Kidney (tissue), 22 donors: ENCODE measurements at places on chromosomes 11 and 22. TPM values are rescaled to one million over a fixed set of nuclear protein-coding genes. Genes with fewer than 3 reads are reported as not detected.

DNA sequence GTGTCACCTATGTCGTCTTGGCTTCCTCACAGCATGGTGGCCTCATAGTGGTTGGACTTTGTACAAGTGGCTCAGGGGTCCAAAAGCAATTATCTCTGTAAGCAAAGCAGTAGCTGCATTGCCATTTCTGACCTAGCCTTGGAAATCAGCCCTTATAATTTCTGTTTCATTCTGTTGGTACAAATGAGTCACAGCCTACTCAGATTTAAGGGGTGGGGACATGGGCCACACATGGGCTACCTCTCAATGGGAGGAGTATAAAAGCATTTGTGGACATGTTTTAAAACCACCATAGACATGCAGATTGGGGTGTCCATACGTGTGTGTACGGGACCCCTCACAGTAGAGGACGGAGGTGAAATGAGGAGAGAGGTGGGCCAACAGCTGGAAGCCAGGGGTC lies 41.6 kb downstream of the CHRDL2 start:
- DNase-seq: no peak

- peak; percentile 24 for DNase-seq
Measured at GRCh38 chr11:47216121-47216798, 1.5 kb downstream of the DDB2 start.

DNA sequence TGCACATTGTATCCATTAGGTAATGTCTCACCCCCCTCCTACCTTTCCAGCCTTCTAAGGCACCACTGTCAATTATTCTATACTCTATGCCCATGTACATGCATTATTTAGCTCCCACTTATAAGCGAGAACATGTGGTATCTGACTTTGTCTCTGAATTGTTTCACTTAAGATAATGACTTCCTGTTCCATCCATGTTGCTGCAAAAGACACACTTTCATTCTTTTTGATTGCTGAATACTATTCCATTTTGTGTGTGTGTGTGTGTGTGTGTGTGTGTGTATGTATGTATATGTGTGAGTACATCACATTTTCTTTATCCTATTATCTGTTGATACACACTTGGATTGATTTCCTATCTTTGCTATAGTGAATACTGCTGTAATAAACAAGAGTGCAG lies 84.2 kb downstream of the PGR start:
- no peak for DNase-seq

ART1 gene
- 0.31 TPM for total RNA-seq

GRCh38 chr11:27694992-27695391 lies 5.3 kb downstream of the BDNF start:
- DNase-seq: no peak

SLC35E4 gene
- total RNA-seq: 3.2 TPM

DNA sequence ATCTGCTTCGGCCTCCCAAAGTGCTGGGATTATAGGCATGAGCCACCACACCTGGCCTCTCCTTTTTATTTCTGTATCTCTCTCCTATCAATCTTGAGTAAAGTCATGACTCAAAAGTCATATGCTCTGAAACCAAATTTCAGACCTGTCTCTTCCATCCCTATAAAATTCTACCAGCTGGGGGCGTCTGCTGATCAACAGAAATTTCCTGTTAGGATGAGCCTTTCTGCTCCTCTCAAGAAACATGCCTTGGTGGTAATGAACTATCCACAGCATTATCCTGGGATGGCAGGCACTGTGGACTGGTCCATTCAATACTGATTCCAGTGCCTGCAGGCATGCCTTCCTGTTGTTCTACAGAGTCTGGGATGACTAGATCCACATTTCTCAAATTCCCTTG lies 472.6 kb downstream of the NELL1 start:
- DNase-seq: no peak

C22orf31 gene
- not detected for total RNA-seq

DNA sequence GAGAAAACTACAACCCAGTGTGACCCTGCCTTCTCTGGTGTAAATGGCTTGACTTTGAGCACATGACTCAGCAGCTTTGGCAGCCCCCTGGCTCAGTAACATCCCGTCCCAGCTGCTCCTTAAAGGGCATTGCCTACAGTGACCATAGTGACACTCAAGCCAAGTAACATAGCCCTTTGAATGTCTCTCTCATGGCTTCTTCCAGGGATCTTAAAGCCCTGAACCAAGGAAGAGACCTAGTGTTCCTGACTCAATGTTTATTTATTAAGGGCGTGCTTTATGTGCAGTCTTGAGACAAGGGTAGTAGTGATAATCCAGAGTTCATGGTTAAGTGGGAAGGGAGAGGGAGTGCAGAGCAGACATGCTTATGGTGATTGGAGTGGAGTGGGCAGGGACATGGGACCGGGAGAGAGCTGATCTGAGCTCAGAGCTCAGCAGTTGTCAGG lies 125.7 kb downstream of the PARVA start:
- DNase-seq: no peak

DDI1 gene
- total RNA-seq: not detected

PLAAT4 gene
- 111 TPM for total RNA-seq

DNA sequence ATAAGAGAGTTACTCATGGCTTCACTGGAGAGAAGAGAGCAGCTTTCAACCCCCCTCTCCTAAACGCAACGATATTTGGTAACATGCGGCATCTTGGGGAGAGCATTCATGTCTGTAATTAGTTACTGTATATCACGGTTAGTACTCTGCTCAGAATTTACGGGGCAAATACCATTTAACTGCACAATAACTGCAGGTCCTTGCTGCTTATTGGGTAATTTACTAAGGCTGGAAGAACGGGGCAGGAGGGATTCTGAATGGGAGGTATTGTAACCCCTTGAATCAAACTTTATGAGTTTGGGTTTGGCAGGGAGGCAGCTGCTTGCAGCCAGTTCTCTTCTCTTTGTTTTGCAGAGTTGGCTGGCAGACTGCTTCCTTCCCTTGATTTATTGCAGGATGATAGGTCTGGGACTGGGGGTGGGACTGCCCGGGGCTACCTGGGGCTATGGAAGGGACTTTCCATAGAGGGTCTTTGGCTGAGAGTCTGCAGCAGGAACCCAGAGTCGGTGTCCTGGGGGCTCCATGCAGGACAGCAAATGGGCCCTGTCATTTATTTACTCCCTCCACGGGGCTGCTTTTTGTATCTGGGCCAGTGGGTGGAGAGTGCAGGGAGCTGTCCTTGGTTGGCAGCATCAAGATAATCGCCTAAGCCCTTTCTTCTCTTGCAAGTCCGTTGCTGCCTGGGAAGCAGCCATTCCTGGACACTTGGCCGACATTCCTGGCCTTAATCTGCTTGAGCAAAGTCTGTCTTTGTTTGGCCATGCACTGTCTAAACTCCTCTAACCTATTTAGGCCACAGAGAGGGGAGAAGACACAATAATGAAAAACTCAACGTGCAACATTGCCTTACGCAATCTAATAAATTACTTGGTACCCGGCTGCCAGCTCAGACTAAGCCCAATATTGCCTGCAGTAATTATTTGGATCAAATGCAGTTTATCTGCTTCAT lies 188.9 kb downstream of the ST3GAL4 start:
- DNase-seq: peak; percentile 84

DNA sequence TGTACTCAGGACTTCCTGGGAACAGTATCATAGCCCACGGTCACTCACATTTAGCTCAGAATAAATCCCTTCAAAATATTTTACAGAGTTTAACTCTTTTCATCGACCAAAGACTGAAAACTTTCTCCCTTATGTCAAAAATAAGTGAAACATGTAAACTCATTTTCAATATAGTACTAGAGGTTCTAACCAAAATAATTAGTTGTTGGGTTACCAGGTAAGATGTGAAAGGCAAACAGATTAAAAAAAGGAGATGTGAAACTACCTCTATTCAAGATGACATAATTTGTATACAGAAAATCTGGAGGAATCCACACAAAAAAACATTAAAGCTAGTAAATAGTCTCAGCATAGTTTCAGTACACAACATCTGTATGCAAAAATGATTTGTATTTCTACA lies 20.3 kb downstream of the XKR3 start:
- DNase-seq: no peak

- DNase-seq: no peak
Measured at GRCh38 chr22:35841907-35842518, 124.3 kb downstream of the APOL5 start.

ART5 gene
- total RNA-seq: not detected

DNA sequence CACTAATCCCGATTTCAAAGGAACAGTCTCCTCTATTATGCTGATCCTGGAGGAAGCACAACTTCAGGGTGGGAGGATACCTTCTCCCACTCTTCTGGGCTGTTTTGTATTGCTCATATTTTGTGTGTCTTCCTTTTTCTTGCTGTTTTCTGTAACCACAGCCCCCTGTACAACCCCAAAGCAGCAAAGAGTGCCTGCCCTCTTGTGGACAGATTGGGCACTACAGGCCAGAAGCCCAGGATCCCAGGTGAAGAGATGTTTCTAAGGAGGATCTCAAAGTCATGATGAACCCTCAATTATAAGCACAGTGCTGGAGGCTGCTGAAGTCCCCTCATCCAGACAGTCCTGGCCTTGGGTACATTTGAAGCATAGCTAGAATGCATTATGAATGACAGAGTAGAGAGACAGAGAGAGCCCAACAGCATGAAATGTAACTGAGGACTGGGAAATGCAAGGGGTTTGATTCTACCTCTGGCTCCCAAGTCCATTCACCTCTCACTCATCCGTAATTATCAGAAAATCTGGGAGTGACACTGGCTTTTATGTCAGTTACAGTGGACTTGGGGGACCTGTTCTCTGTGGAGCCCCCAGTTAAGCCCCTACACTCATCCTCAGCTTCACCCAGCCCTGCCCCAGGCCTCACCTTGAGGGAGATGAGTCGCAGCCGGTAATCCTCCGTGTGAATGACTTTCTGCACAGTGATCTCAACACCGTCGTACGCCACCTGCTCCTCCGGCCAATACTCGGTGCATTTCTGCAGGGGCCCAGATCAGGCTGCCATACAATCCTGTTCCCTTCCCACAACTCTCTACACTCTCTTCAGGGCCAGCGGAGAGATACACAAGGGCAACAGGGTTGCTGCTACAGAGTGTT lies 6.2 kb upstream of the IGSF22 start:
- peak; percentile 61 for DNase-seq

GPHA2 gene
- total RNA-seq: not detected

NRXN2 gene
- total RNA-seq: 13.3 TPM

NEFH gene
- total RNA-seq: 0.60 TPM

GRCh38 chr11:132683602-132684001 lies 848.7 kb downstream of the OPCML start:
- no peak for DNase-seq

DNA sequence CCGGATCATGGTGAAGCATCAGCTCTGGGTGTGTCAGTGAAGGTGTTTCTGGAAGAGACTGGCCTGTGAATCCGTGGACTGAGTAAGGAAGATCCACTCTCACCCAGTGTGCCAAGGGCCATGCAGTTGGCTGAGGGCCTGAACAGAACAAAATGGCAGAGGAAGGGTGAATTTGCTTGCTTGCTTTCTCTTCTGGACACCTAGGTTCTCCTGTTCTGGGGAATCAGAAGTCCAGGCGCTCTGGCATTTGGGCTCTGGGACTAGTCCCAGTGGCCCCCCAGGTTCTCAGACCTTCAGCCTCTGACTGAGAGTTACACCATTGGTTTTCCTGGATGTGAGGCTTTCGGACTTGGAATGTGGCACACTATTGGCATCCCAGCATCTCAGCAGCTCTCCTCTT lies 1170.8 kb downstream of the TBC1D22A start:
- DNase-seq: no peak

SOX6 gene
- 47.3 TPM for total RNA-seq

GRCh38 chr22:31950226-31950625 lies 5.9 kb downstream of the YWHAH start:
- no peak for DNase-seq

DNA sequence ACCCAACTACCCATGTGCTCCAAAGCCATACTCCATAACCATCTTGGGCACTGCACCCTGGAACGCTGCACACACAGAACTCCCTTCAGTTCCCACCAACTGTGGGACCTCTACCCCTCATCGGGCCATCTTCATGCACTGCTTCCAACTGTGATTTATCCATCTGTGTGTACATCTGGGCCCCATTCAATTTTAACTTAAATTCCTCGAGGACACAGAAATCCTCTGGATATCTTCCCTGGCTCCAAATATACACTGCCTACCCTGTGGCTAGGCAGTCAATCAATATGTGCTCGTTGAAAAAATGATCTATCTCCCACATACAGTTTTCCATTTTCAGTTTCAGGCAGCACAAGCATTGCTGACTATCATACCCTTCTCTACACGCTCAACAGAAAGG lies 4.9 kb downstream of the FEZ1 start:
- DNase-seq: no peak

NUDT8 gene
- 11.9 TPM for total RNA-seq

DNA sequence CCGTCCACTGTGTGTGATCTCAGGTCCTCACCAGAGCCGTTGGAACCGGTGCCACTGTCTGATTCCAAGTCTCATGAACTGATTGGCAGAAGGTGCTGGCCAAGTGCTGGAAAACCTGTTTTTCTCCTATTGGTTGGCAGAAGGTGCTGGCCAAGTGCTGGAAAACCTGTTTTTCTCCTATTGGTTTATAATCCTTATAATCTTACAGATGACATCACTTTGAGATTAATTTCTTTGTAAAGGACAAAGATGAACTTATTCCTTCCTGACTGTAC lies 1106.3 kb downstream of the BRD1 start:
- DNase-seq: peak; percentile 23

DNA sequence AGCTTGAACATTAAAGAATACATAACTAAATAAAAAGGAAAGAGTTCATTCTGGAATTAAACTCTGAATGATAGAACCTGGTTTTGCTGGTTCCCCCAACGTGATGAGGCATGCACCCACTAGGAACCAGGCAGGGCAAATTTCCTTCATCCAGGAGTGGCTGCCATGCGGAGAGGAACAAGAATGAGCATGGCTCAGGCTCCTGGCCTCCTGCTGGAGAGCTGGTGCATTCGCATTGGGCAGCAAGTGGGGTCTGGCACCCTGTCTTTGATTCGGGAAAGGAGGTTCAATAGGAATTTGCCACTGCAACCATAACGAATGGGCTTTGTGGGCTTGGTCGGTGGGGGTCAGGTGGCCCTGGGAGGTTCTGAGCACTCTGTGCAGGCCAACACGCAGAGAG lies 169.8 kb upstream of the TENM4 start:
- no peak for DNase-seq

GRCh38 chr11:69007975-69008381 lies 5.1 kb downstream of the MRGPRF start:
- no peak for DNase-seq

- DNase-seq: peak; percentile 33
Measured at GRCh38 chr11:104120493-104121137, 43.3 kb downstream of the PDGFD start.

GRCh38 chr22:29194184-29194583 lies 11.5 kb upstream of the EMID1 start:
- DNase-seq: peak; percentile 9

DNA sequence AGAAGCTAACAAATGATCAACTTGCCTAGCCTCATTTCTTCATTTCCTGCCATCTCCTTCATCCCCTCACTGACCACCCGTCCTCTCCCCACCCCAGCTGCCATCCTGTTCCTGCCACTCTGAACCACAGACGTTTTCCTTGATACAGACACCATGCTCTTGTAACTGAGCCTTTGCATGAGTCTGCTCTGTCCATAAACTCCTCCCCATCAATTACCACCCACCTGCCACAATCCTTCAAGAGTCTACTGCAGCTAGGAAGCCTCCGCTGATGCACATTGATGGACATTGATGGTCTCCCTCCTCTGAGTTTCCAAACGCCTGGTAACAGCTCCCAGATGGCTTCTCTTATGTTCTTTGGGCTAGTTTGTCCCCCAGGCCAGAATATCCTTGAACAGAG lies 193.8 kb downstream of the DBX1 start:
- peak; percentile 35 for DNase-seq

GRCh38 chr22:49928185-49928495 lies 9.7 kb downstream of the CRELD2 start:
- no peak for DNase-seq

KDM4D gene
- total RNA-seq: 0.94 TPM

GRCh38 chr11:67256477-67257135 lies 9.7 kb upstream of the GRK2 start:
- DNase-seq: no peak
